ENCODE measurements at places on chromosomes 3 and 15.

- DNase-seq: no peak
Observed at GRCh38 chr3:161508852-161509477, 12.4 kb downstream of the OTOL1 start.

DNA sequence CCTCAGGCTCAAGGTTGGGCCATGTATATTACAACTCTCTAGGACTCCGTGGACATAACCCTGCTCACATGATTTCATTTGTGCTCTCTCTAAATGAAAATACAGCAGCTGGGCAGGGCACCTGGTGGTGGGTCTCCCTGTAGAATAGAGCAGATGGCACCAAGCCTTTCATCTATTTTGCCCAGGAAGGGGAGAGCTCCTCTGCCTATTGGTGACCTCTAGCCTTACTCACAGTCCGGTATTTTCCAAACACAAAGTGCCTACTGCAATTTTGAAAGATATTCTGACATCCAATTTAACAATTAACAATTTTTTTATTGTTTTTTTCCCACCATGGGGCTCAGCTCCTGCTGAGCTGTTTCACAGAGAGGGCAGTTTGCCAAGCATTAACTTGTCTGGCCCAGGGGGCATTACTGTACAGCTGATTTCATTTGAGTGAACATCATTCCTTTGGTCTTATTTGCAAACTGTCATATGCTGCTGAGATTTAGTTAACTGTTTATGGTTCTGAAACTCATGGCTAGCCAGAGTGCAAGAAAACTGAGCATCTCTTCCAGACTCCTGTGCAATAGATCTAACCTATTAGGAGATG, 474.0 kb downstream of the EPHB1 start:
- no peak for DNase-seq

GRCh38 chr3:29099775-29100174, 181.1 kb upstream of the RBMS3 start:
- no peak for DNase-seq

GRCh38 chr15:94029495-94029894, 201.9 kb upstream of the MCTP2 start:
- no peak for DNase-seq

DNA sequence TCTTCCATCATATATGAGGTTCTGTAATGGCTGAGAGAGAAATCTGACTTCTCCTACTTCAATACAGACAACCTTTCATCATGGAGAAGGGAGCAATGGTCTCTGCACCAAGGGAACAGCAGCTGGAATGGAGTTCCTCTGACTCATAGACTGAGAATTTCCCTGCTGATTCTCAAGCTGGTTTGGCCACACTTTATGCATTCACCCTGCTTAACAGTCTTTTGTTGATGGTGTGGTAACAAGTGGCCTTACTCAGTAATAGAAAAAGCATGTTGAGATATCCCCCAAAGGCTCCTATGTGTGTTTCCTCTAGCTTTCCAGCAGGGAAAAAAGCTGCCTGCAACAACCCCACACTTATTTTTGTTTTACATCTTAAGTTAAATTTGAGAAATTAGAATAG, 138.1 kb downstream of the GREM1 start:
- no peak for DNase-seq

- no peak for DNase-seq
Observed at GRCh38 chr3:57948781-57949242, 59.4 kb upstream of the FLNB start.

DNA sequence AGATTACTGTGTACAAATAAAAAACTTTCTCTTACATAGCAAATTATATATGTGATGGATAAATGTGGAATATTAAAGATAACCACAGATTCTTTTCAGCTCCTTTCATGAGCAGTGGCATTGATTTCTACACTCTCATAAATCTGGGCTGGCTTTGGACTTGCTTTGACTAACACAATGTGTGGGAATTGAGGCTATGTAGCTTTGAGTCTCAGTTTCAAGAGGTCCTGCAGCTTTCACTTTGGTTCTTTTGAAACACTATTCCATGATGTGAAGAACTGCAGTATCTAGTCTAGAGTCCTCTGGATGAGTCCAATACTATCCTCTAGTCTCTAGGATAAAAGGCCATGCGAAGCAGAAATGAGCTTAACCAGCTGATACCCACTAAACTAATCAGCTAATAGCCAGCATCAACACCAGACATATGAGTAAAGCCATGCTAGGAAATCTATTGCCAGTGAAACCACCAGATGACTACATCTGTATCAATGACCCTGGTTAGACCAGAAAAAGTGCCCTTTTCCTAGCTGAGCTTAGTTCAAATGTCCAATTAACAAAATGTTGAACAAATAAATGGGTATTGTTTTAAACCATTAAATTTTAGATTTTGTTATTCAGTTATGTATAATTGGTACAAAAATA, 274.9 kb upstream of the ZPLD1 start:
- DNase-seq: no peak

GRCh38 chr15:40128766-40129660, 20.3 kb upstream of the BMF start:
- DNase-seq: no peak

DNA sequence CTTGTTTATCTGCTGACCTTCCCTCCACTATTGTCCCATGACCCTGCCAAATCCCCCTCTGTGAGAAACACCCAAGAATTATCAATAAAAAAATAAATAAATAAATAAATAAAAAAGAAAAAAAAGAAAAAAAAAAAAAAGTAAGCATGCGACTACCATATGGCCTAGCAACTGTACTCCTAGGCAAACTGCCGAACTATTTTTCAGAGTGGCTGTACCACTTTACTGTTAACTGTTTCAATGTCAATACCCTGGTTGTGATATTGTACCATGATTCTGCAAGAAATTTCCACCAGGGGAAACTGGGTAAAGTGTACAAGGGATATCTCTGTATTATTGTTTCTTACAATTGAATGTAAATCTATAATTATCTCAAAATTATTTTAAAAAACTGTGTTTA, 41.3 kb upstream of the MAP4 start:
- no peak for DNase-seq

DNA sequence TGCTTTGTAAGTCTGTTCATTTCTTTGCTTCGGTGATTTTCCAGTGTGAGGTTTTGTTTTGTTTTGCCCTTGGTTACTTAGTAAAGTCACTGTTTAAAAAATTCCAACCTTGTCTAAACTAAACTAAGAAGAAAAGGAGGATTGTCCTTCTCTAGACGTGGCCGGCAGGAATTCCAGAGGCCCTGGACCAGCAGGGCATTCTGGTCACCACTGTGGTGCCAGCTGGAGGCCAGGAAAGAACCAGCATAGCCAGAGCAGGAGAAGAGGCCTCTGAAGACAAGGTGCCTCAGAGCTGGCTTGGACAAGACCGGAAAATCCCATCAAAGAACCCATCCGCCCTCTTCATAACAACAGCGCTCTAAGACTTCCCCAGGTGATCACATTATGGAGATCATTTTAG, 8.2 kb downstream of the PLOD2 start:
- no peak for DNase-seq

- no peak for DNase-seq
Observed at GRCh38 chr3:194306771-194307640, 44.1 kb downstream of the CPN2 start.

- DNase-seq: no peak
Observed at GRCh38 chr3:186530415-186530814, 13.8 kb downstream of the CRYGS start.

GRCh38 chr3:11560746-11561145, 83.0 kb downstream of the VGLL4 start:
- no peak for DNase-seq

DNA sequence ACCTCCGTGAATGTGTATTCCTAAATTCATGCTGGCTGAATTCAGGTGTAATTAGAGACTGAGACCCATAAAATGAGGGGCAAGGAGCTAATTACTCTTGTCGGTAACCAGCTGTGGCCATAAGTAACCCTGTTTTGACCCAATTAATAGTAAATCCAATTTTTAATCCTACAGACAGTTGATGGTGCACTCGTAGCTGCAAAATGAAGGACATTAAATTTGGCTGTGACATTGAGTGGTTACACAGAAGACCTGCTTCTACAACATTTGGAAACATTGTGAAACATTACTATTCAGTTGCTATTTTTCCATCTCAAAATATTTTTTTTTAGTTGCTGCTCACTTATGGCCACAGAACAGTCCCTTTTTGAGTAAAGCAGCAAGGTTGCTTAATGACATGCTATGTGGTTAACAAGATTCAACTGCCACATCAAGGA, 33.0 kb downstream of the MBNL1 start:
- DNase-seq: peak; percentile 28

- peak; percentile 62 for DNase-seq
Observed at GRCh38 chr3:52444860-52445793, at the start of gene SEMA3G. SEMA3G (minus strand) TSS chr3:52445103; CDS start chr3:52445027, 76 bp downstream.

DNA sequence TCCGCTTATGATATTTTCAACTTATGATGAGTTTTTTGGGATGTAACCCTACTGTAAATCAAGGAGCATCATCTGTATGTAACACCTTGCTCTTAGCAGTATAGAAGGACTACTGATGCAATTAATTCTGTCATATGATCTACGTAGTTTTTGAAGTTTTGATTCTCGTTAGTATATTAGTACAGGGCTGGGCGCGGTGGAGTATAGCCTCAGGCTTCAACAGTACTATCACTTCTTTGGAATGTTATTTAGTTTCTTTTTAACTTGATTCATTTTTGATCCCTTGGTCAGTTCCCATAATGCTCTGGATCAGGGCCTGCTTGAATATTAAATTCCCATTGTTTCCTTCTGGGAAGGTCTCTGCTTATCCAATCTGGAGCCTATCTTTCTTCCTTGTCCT, 23.9 kb upstream of the AP4E1 start:
- no peak for DNase-seq

GRCh38 chr15:90889736-90890456, 5.6 kb downstream of the FES start:
- no peak for DNase-seq

DNA sequence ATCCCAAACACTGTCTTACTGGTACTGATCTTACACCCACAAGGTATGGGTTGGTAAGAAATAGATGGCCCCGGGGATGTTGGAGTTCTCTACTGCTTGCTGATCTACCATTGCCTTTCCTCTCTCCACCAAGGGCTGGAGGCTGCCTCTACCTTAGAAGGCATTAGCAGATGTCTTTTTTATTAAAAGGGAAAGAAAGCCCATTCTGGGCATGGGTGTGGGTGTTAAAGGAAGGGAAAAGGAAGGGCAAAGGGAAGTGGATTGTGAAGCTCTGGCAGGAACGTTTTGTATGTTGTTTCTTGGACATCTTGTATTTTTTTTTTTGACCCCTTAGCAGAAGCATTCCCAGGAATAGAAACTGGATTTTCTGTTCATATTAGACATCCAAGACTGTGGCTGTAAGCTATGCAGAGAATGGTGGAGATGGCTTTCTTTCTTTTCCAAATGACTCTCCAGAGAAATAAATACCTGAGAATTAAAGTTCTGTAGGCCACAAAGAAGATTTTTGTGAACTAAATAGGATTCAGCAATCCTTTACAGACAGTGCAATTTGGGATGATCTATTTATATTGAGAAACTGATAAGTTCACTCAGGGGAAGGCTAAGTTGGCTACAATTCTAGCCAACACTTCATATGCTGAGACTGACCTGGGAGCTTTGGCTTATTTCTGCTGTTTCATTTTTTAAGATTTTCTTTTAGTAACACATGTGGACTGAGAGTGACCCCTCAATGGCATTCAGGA, 108.8 kb downstream of the TOP2B start:
- no peak for DNase-seq

- no peak for DNase-seq
Observed at GRCh38 chr3:4948395-4948794, 30.8 kb upstream of the BHLHE40 start.

DNA sequence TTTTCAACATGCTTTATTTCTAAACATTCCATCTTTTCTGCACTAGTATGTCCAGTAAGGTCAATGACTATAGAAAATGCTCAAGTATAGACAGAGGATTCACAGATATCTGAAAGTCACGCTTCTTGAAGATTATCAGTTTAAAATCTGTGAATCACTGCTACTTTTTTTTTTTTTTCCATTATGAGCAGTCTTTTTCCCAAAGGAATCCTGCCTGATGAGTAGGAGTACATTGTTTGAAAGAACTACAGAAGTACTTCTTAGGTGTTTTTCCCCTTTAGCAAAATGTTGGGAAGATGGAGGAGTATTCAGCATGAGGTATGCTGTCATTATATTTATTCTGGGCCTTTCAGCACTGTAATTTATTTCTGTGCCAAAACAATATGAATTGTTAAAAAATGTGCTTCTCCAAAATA, 266.2 kb downstream of the NLGN1 start:
- no peak for DNase-seq

GRCh38 chr15:69439623-69440022, 13.0 kb upstream of the RPLP1 start:
- DNase-seq: no peak

- no peak for DNase-seq
Observed at GRCh38 chr3:4491855-4492207, 1.3 kb upstream of the ITPR1 start.

Data from CD8-positive, alpha-beta memory T cell (primary cell).